Caco-2 (cell line): ENCODE measurements at places on chromosomes 3 and 15. TPM values are rescaled to one million over a fixed set of nuclear protein-coding genes. Genes with fewer than 3 reads are reported as not detected.

- no peak overlapping the region for H3K4me3 ChIP-seq
- 0 out of 2 replicates have a peak, but pooled peaks cover 4% of the 10 kb centered on the region for H3K4me1 ChIP-seq
- no peak for DNase-seq
- H3K27me3 ChIP-seq, result no peaks in the 10 kb centered on the region
- no peaks in the 10 kb centered on the region for H3K36me3 ChIP-seq
- no peak overlapping the region for H3K27ac ChIP-seq
These were observed 170.3 kb upstream of the MCTP2 start for GRCh38 chr15:94061041-94061440.

DNA sequence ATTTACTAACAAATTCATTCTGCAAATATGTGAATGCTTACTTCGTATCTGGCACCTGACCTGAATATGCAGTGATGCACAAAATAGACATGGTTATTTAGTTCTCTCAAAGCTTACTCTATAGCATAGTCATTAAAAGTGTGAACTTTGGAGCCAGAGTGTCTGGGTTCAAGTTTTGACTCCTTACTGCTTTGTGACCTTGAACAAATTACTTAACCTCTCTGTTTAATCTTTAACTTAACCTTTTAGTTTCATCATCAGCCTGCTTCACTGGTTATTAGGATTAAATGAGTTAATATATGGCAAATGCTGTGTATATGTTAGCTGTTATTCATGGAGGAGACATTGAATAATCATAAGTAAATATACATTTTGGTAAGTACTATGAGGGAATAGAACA lies 12.1 kb upstream of the MGA start:
- no peaks in the 10 kb centered on the region for H3K27me3 ChIP-seq
- H3K4me3 ChIP-seq, result no peak overlapping the region
- H3K27ac ChIP-seq, result no peak overlapping the region
- no peaks in the 10 kb centered on the region for H3K36me3 ChIP-seq

- no peak overlapping the region for H3K4me3 ChIP-seq
- no peak overlapping the region for H3K27ac ChIP-seq
- no peaks in the 10 kb centered on the region for H3K4me1 ChIP-seq
These were observed 76.9 kb downstream of the ETFA start for GRCh38 chr15:76234337-76234889.

GRCh38 chr3:196120291-196120951 lies 38.5 kb upstream of the TFRC start:
- no peak overlapping the region for H3K4me3 ChIP-seq
- DNase-seq, result no peak
- no peak overlapping the region for H3K27ac ChIP-seq
- no peaks in the 10 kb centered on the region for H3K27me3 ChIP-seq
- no peaks in the 10 kb centered on the region for H3K36me3 ChIP-seq

DNA sequence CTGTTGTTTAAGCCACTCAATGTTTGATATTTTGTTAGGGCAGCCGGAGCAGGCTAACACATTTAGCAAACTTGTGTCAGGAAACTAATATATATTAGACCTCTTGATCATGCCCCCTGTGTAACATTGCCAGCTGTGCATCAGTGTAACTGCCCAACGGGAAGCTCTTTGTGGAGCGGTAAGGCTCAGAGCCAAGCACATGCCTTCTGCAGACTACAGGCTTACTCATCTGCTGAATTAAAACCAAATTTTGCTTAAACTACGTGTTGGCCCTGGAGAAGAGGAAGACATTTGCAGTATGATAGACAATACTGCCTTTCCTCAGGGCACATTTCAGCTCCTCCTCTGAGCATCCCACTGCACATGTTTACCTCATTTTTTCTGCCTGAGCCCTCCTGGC lies 50.5 kb upstream of the KCNMB2 start:
- DNase-seq, result no peak
- no peaks in the 10 kb centered on the region for H3K36me3 ChIP-seq
- H3K4me3 ChIP-seq, result no peak overlapping the region
- no peak overlapping the region for H3K27ac ChIP-seq
- H3K27me3 ChIP-seq, result no peaks in the 10 kb centered on the region

GRCh38 chr3:149085828-149086231 lies 503 bp downstream of the HLTF start:
- no peaks in the 10 kb centered on the region for H3K36me3 ChIP-seq
- peak overlapping the region; percentile 82 for H3K27ac ChIP-seq
- peak; percentile 47 for DNase-seq
- peaks cover 15% of the 10 kb centered on the region for H3K4me1 ChIP-seq
- H3K27me3 ChIP-seq, result no peaks in the 10 kb centered on the region

DNA sequence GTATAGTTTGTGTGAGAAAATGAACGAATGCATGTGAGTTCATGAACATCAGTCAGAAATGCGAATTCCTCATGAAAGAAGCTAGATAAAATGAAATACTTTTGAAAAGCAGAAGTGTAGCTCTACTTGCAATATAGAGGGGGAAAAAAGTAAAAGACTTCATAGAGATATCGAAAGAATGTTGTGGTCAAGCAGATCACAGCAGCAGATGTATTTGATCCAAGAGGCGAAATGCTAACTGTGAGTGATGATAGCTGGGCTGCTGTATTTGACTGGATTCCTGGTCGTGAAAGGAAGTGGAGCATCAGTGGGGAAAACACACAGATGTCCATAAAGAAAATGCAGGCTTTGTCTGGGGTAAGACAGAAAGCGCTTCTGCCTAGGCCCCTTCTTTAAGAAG lies 112.4 kb downstream of the ADAMTSL3 start:
- no peaks in the 10 kb centered on the region for H3K27me3 ChIP-seq
- H3K27ac ChIP-seq, result no peak overlapping the region
- DNase-seq, result no peak
- no peaks in the 10 kb centered on the region for H3K36me3 ChIP-seq

DNA sequence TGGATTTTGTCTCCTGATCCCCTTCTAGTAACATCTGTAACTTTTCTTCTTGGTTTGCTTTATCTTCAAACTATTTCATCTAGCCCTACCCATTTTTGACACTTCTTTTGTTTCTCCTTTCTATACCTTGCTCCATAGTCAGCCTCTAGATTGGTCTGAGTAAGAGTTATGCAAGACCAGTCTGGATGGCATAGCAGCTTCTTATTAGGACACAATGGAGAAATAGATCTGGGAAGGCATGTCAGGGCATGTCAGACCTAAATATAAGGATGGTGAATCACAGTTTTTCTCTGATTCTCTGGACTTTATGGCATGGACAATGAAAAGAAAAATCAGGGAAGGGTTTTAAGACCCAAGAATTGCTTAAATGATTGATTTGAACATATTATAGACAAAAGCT lies 452.5 kb downstream of the RAP2B start:
- no peak overlapping the region for H3K4me3 ChIP-seq
- H3K36me3 ChIP-seq, result no peaks in the 10 kb centered on the region
- no peaks in the 10 kb centered on the region for H3K27me3 ChIP-seq
- no peak for DNase-seq
- H3K27ac ChIP-seq, result no peak overlapping the region

- H3K4me3 ChIP-seq, result no peak overlapping the region
- H3K4me1 ChIP-seq, result peaks cover 5% of the 10 kb centered on the region
- H3K27me3 ChIP-seq, result no peaks in the 10 kb centered on the region
- H3K36me3 ChIP-seq, result no peaks in the 10 kb centered on the region
- DNase-seq, result no peak
- H3K27ac ChIP-seq, result no peak overlapping the region
These were observed 143.5 kb downstream of the GSK3B start for GRCh38 chr3:119950666-119951325.

GRCh38 chr3:49966233-49966942 lies 26.4 kb downstream of the RBM6 start:
- H3K4me1 ChIP-seq, result 0 out of 2 replicates have a peak, but pooled peaks cover 5% of the 10 kb centered on the region
- H3K27me3 ChIP-seq, result no peaks in the 10 kb centered on the region
- DNase-seq, result no peak
- H3K36me3 ChIP-seq, result no peaks in the 10 kb centered on the region; the same call in 1 of the 2 replicates

GRCh38 chr15:34951993-34952392 lies 17.5 kb downstream of the AQR start:
- no peak for DNase-seq
- H3K27me3 ChIP-seq, result no peaks in the 10 kb centered on the region
- H3K36me3 ChIP-seq, result no peaks in the 10 kb centered on the region
- no peak overlapping the region for H3K27ac ChIP-seq
- peaks cover 12% of the 10 kb centered on the region for H3K4me1 ChIP-seq

DNA sequence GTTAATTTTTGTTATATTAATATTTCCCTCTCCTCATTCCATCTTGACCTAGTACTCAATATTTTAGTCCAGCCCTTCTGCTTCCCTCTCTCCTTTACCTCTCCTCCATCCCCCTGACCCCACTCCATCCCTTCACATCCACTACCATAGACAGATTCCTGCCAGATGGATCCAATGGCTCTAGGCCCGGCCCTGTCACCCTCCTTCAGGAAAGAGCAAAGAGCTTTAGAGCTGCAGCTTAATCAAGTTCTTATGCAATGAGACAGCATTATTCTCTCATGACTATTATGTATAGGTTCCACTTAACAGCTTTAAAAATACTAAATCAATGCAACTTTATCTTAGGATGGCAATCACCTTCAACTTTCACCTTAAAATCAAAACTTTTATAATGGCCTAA lies 200.7 kb upstream of the TTC14 start:
- no peak for DNase-seq
- no peak overlapping the region for H3K4me3 ChIP-seq
- no peaks in the 10 kb centered on the region for H3K36me3 ChIP-seq
- no peaks in the 10 kb centered on the region for H3K27me3 ChIP-seq

- peak; percentile 5 for DNase-seq
- no peaks in the 10 kb centered on the region for H3K4me1 ChIP-seq
- no peaks in the 10 kb centered on the region for H3K27me3 ChIP-seq
- H3K27ac ChIP-seq, result no peak overlapping the region
These were observed 42.2 kb downstream of the SYN2 start for GRCh38 chr3:12046406-12046805.

GRCh38 chr3:126994661-126995245 lies 11.8 kb downstream of the PLXNA1 start:
- no peaks in the 10 kb centered on the region for H3K27me3 ChIP-seq
- no peak overlapping the region for H3K4me3 ChIP-seq
- no peak overlapping the region for H3K27ac ChIP-seq
- peaks cover 2% of the 10 kb centered on the region for H3K36me3 ChIP-seq

- no peak for DNase-seq
- H3K36me3 ChIP-seq, result no peaks in the 10 kb centered on the region
- no peak overlapping the region for H3K4me3 ChIP-seq
- peaks cover 16% of the 10 kb centered on the region for H3K4me1 ChIP-seq
- H3K27ac ChIP-seq, result no peak overlapping the region
- H3K27me3 ChIP-seq, result no peaks in the 10 kb centered on the region
These were observed 57.7 kb upstream of the HES1 start for GRCh38 chr3:194078045-194078821.

DNA sequence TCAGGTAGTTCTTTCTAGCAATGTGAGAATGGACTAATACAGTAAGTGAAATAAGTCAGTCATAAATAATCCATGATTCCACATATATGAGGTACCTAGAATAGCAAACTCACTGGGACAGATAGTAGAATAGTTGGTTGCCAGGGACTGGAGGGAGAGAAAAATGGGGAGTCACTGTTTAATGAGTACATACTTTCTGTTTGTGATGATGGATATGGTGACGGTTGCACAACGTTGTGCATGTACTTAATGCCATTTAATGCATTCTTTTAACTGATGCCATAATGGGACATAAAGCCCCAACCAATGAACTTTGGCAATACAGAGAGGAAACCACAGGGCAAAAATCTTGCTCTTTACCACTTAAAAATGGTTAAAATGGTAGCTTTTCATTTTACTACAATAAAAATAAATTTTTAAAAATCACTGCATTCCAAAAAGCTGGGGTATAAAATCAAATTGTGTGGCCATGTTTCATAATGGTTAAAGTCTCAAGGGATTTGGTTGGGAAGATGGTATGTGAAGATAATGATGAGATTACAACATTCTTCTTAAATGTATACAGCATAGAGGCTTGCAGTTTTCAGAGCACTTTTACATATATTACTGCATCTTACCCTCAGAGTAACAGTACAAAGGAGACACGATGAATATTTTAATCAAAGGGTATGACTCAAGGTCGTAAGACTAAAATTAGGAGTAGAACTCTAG lies 45.2 kb downstream of the ADAM10 start:
- DNase-seq, result no peak
- no peaks in the 10 kb centered on the region for H3K36me3 ChIP-seq
- H3K4me3 ChIP-seq, result no peak overlapping the region
- H3K27ac ChIP-seq, result no peak overlapping the region
- no peaks in the 10 kb centered on the region for H3K27me3 ChIP-seq

DNA sequence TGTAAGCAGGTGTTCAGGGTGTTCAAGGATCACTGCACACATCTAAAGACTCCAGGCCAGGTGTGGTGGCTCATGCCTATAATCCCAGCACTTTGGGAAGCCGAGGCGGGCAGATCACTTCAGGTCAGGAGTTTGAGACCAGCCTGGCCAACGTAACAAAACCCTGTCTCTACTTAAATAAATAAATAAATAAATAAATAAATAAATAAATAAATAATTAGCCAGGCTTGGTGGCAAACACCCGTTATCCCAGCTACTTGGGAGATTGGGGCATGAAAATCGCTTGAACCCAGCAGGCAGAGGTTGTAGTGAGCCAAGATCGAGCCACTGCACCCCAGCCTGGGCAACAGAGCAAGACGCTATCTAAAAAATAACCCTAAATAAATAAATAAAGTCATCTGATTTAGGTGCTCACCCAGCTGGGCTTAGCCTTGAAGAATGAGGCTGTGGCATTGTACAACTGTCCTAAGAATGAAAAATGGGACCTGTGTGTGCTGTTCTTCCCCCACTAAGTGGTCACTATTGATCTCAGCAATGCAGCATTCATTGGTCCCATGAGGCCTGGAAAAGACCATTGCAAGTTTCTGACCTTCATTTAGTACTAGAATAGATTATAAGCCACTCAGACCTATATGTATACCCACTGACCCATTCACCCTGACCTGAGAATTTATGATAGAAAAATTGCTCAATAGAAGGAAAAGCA lies 82.8 kb upstream of the ABHD17C start:
- no peaks in the 10 kb centered on the region for H3K4me1 ChIP-seq
- no peak for DNase-seq
- H3K27me3 ChIP-seq, result no peaks in the 10 kb centered on the region
- H3K4me3 ChIP-seq, result no peak overlapping the region
- H3K36me3 ChIP-seq, result no peaks in the 10 kb centered on the region

- H3K27me3 ChIP-seq, result no peaks in the 10 kb centered on the region
- peak overlapping the region; percentile 71 for H3K4me3 ChIP-seq
- H3K27ac ChIP-seq, result no peak overlapping the region
- peaks cover 22% of the 10 kb centered on the region for H3K4me1 ChIP-seq
These were observed 417 bp downstream of the HACD2 start for GRCh38 chr3:123584284-123584987.

The LHFPL4 gene
- not detected in 2 replicates for total RNA-seq

The ANKRD34C gene
- total RNA-seq, result not detected in 2 replicates

The MAP2K5 gene
- total RNA-seq, result 12.2 and 14.0 TPM in 2 replicates

The CADPS gene
- total RNA-seq, result not detected in 2 replicates

The BTD gene
- 11.1 and 11.8 TPM in 2 replicates for total RNA-seq

The LOXL1 gene
- 1.3 and 3.7 TPM in 2 replicates for total RNA-seq

The SKOR1 gene
- total RNA-seq, result not detected in 2 replicates

The SST gene
- not detected in 2 replicates for total RNA-seq

The PPM1M gene
- 6.7 and 8.3 TPM in 2 replicates for total RNA-seq

The WNT5A gene
- total RNA-seq, result 8.8 and 8.9 TPM in 2 replicates
